ENCODE measurements at places on chromosomes 1 and 21.

DNA sequence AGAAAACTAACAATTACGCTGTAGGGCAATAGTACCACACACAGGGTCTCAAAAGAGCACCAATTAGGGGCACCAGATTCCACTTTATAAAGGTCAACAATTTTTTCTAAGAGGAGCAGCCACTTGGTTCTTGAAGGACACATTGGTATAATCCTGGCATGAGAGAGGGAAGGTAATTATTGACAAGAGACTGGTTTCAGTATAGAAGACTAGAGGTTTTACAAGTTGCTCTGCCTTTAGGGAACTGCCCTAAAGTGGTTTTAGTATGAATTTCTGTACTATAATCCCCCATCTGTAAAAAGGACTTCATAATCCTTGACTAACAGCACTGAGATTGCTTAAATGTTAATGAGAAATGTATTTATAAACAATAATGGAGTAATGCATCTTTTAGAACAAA is 648.5 kb upstream of the PTBP2 start:
- no peak for DNase-seq

GRCh38 chr1:52179073-52179472 is 37.2 kb downstream of the ZFYVE9 start:
- no peak for DNase-seq

DNA sequence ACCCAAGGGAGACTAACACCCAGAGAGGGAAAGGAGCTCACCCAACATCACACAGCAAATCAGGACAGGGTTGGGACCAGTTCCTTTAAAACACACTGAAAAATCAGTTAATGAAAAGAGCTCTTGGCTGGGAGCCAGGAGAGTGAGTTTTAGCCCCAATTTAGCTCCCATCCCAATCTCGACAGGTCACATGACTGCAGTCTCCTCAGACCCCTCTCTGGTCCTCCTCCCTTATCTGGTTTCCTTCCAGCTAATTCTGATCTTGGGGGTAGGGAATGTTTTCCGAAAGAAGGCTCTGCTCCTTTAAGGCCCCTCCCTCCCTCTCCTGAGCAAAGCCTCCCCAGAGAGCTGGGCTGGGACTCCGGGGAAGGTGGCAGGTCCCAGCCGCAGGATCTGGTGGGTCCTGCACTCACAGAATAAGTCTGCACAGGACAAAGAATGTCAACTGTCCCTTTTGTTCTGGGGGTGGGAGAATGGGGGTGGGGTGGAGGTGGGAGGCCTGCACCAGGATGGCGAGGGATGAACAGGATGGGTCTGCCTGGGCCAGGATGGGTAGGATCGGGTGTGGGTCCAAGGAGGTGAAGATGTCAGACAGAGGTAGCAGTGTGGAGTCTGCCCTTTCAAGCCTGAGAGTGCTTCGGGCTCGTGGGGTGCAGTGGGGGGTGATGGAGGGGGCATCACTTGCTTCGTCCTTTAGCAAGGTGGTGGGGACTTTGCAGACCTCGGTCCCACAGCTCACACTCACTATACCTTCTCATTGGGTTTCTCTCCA is 57.3 kb upstream of the SSBP3 start:
- no peak for DNase-seq

DNA sequence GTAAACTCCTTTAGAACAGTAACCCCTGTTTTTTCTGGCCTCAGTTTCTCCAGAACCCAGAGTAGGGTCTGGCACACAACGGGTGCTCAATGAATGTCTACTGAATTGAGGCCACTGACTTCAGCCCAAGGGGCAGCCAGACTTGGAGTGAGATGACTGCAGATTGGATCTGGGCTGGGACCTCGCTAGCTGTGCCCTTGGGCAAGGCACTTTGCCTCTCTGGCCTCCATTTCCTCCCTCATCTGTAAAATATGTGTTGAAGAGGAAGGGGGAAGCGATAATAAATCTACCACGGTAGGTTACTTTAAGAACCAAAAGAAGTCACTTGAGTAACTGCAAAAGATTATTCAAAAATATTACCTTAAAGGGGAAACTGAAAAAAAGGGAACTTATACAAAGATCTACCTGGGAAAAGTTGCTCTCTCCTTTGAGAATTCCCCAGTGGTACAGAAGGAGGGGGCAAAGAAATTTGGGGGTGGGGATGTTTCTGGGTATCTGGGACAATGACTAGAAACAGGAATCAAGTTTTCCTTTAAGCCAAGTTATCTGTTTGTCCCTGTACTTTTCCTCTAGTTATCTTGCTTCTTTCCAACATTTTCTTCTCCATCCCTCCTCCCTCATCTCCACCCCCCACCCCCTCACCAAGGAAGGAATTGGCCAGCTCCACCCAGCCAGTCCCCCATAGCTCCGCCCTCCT is 394 bp upstream of the GRHL3 start:
- DNase-seq, result no peak

DNA sequence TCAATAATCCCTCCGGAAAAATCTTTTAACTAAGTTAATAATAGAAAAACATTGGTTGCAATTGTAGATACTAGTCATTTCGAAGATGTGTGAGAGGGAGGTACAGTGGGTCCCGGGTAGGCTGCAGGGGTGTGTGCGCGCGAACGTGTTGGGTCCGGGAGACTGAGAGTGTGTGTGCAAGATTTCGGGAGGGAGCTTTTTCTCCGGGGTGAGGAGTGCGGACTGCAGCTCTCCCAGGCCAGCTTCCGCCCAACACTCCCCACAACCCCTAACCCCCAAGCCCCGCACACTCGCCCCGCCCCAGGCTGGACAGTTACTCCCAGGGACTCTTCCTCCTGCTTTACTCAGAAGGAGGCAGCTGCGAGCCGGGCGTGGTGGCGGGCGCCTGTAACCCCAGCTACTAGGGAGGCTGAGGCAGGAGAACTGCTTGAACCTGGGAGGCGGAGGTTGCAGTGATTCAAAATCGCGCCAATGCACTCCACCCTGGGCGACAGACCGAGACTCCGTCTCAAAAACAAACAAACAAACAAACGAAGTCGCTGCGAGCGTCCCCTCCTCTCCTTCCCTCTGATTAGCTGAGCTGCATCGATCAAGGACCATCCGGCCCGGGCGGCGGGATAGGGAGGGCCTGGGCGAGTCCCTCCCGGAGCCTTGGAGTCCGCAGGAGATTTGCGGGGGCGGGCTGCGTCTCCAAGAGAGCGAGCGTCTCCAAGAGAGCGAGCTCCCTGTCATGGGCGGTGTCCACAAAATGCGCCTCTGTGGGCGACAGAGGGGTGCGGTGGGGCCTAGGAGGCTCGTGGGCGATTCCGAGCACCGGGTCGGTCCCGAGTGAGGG is 28.3 kb upstream of the PPM1J start:
- no peak for DNase-seq

DNA sequence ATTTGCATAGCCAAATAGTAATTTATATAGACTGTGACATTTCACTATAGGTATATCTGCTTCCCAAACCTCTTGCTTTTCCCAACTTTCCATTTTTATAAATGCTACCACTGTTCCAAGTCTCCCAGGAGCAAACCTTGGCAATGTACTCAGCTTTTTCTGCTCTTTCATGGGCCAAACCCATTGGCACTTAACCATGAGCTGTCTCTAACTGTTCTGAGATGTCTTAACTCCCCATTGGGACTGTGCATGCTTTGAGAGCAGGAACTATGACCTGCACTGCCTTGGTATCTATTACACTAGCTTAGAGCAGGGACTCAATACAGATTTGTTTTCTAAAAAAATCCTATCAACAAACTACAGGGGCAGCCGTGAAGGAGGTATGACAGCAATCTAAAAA is 22.5 kb upstream of the KHDRBS1 start:
- no peak for DNase-seq

GRCh38 chr1:17405898-17406759 is 33.3 kb downstream of the RCC2 start:
- DNase-seq, result no peak

GRCh38 chr1:23473037-23473800 is 10.8 kb downstream of the ASAP3 start:
- no peak for DNase-seq

DNA sequence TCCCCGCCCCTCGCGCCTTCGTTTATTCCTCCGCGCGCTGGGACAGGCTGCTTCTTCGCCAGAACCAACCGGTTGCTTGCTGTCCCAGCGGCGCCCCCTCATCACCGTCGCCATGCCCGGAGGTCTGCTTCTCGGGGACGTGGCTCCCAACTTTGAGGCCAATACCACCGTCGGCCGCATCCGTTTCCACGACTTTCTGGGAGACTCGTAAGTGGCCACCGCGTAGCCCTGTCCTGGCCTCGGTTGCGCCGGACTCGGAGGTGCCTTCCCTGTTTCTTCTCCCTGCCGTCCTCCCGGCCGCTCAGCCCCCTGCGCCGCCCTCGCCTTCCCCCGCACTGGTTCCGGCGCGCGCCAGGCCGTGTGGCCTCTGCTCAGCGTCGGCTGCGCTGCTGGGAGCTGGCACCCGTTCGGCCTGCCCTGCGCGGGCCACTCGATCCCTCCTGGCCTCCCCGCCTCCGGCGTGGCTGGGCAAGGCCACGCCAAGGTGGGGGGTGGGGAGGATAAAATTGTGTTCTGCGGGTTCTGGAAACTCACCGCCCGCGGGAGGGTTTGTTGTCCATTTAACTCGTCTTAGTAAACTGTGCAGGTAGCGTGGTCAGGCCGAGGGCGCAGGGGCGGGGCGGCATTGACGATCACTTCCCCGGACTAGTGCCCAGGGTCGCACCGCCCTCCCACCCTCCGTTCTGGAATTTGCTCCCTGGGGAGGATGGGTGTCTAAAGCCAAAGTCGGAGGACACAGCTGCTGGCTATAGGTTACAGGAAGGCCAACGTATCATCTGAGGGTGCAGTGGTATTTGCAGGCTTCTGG is at the start of gene PRDX6:
Gene PRDX6, plus strand, starts transcription at position 50 of the 808 bp plus-strand sequence. Its CDS starts 63 bp downstream, at position 113.
- peak; percentile 39 for DNase-seq

DNA sequence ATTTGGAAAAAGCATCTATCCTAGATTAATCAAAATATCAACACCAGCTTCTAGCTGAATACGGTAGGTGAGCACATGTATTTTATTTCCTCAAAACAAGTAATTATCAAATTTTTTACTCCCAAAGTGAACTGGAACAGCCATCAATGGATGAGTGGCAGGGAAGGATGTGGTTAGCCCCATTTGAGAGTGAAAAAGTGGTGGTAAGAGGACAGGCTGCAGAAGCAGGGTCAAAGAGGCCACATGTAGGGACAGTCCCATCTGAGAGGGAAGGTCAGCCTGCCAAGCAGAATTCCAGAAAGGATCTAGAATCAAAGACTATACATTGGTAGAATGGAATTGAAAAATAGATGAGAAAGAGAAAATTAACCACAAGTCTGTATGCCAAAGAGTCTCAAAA is 163.8 kb downstream of the SMYD3 start:
- no peak for DNase-seq

DNA sequence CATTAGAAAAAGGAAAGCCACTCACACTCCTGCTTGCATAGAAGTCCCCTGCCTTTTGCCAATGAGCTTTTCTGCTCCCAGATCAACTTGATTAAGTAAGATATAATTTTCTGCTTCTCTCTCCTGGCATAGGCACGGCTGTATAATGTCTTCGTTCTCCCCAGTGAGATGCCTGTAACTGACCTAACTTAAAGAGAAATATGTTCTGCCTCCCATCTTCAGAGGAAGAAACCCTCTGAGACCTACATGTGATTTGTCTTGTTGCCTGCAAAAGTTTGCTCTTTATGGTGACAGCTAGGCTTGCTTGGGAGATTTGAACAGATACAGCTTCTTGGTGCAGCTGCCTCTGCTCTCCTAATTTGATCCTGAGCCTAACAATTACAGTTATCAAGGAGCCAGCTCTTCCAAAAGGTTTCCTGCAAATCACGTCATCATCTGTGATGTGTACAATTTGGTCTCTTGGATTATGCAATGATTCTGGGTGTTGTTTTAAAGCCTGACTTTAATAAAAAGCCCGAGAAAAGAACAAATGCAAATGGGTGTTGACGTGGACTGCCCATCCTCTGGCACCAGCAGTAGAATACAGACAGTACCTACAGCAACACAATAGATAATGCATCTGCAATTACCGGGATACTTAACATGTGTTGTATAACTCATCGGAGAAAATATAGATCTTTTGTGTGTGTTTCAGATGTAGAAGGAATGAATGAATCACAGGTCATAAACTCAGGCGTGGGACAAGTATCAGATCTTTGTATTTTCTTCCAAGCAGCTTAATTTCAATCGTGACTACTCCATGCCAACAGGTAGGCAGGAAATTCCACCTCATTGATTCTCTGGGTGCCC is 76.2 kb upstream of the KAZN start:
- DNase-seq, result no peak

GRCh38 chr1:85282424-85282823 is 6.0 kb upstream of the BCL10 start:
- DNase-seq, result no peak

- DNase-seq, result no peak
These were observed 3.1 kb downstream of the GJA5 start for GRCh38 chr1:147757015-147757990.

GRCh38 chr1:205809942-205810345 is 3.1 kb downstream of the SLC41A1 start:
- no peak for DNase-seq

GRCh38 chr1:101190441-101190840 is 46.4 kb upstream of the S1PR1 start:
- DNase-seq, result no peak

- no peak for DNase-seq
These were observed 10.7 kb upstream of the ARHGEF11 start for GRCh38 chr1:157056269-157056668.

GRCh38 chr1:203199816-203200571 is 13.5 kb upstream of the CHI3L1 start:
- no peak for DNase-seq

- DNase-seq, result no peak
These were observed 1.7 kb upstream of the KRTAP10-5 start for GRCh38 chr21:44582055-44582454.
